Right renal cortex interstitium (tissue), 3 donors: ENCODE measurements at places on chromosomes 2 and 18.

- DNase-seq = no peak
Observed at GRCh38 chr2:64454386-64455332, 697 bp downstream of the LGALSL start.

GRCh38 chr18:12861637-12862036 is 22.4 kb downstream of the PTPN2 start:
- DNase-seq = no peak

DNA sequence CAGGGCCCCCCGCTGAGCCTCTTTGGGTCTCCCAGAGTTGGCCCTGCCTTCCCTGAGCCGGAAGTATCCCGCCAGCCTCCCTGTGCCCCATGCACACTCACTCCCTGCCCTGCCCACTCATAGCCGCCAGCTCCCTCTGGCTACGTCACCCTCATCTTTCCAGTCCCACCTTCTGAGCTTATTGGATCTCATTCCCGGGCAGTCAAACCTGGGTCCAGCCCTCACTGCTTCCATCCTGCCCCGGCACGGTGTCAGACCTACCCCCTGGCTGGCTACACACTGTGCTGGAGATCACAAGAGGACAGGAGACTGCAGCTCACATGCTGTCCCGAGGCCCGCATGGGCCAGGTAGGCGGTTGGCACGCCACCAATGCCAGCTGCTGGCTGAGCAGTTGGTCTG is 147.2 kb downstream of the ASB1 start:
- no peak for DNase-seq

DNA sequence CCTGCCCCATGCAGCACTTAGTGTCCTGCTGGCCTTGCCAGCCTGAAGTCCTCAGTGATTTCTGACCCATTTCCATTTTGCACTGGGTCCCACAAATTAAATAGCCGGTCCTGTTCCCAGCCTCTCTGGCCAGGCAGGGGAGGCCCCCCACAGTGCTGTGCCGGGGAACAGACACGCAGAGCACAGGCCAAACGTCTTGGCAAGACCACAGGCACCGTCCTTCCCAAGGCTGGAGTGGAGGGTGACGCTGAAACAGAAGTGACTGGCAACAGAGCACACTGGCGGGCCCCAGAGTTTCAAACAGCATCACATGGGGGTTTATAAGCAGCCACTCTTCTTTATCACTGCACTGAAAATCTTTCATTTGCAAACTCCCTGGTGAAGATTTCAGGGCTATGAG is 52.2 kb downstream of the EDAR start:
- no peak for DNase-seq

GRCh38 chr2:37600735-37601134 is 70.7 kb downstream of the CDC42EP3 start:
- DNase-seq = no peak

- DNase-seq = no peak
Observed at GRCh38 chr2:240788482-240788881, 31.5 kb downstream of the KIF1A start.

- DNase-seq = no peak
Observed at GRCh38 chr2:47719099-47719498, 63.8 kb upstream of the MSH6 start.
